ENCODE measurements at places on chromosomes 5 and 9.

- DNase-seq = no peak
These were observed 41.7 kb downstream of the ITGA2 start for GRCh38 chr5:53030893-53031292.

- no peak for DNase-seq
These were observed 64.0 kb upstream of the TUSC1 start for GRCh38 chr9:25742256-25742655.

- no peak for DNase-seq
These were observed 17.1 kb upstream of the IL6ST start for GRCh38 chr5:56011835-56012234.

- DNase-seq = no peak
These were observed 11.1 kb downstream of the STRBP start for GRCh38 chr9:123257276-123257675.

DNA sequence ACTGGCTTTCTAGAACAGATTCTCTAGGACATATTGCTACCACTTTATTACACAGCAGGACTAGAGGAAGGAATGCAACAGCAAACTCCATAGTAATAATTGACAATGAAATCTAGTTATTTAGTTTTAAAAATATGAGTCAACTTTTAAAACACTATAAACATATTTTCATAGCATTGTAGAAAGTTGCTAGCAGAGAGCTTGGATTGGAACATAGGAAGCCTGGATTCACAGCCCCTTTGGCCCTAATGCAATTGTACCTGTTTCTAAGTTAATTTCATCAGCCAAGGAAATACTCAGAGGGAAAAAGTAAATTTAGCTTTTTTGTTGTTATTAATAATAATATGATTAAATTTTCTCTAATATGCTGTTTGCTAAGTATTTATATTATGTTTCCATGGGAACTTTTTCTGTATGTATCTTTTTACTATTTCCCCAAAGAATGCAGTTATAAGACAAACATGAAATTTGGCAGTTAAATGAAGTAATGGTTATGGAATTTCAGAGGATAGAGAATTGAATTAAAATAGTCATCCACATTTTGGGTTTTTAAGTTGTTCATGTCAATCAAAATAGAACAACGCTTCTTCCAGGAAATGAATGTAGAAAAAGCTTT, 45.6 kb downstream of the VCAN start:
- DNase-seq = no peak

DNA sequence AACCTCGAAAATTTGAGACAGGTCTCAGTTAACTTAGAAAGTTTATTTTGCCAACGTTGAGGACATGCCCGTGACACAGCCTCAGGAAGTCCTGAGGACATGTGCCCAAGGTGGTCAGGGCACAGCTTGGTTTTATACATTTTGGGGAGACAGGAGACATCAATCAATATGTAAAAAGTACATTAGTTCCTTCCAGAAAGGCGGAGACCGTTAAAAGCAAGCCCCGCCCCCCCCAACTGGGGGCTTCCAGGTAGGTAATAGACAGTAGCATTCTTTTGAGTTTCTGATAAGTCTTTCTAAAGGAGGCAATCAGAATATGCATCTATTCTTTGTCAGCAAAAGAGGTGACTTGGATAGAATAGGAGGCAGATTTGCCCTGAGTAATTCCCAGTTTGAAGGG, 599 bp upstream of the MOCS2 start:
- DNase-seq = no peak

- no peak for DNase-seq
These were observed 43.9 kb downstream of the MAPKAP1 start for GRCh38 chr9:125663127-125663526.

DNA sequence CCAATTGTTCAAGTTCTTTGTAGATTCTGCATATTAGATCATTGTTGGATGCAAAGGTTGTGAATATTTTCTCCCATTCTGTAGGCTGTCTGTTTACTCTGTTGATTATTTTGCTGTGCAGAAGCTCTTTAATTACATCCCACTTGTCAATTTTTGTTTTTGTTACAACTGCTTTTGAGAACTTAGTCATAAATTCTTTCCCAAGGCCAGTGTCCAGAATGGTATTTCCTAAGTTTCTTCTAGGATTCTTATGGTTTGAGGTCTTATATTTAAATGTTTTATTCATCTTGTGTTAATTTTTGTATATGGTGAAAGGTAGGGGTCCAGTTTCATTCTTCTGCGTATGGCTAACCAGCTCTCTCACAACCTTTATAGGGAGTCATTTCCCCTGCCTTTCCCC, 116.5 kb downstream of the CPLANE1 start:
- no peak for DNase-seq

- no peak for DNase-seq
These were observed 419.8 kb downstream of the CETN3 start for GRCh38 chr5:89989776-89990175.

DNA sequence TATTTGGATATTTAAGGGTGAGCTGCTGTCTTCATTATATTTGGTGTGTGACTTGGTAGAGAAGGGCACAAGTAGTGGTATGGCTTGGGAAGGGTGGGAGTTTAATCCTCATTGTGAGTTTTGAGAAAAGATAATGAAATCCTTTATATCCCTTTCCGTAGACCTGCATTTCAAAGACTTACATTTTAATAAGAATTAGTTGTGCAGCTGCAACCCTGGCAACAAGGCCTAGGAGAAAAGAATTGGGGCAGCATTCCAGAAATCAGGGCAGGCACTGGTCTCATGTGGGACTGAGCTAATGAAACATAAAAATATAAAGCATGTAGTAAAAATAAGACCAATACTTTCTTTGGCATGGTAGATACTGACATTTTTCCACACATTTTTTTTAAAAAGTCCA, 60.5 kb downstream of the CDC42SE2 start:
- DNase-seq = no peak

DNA sequence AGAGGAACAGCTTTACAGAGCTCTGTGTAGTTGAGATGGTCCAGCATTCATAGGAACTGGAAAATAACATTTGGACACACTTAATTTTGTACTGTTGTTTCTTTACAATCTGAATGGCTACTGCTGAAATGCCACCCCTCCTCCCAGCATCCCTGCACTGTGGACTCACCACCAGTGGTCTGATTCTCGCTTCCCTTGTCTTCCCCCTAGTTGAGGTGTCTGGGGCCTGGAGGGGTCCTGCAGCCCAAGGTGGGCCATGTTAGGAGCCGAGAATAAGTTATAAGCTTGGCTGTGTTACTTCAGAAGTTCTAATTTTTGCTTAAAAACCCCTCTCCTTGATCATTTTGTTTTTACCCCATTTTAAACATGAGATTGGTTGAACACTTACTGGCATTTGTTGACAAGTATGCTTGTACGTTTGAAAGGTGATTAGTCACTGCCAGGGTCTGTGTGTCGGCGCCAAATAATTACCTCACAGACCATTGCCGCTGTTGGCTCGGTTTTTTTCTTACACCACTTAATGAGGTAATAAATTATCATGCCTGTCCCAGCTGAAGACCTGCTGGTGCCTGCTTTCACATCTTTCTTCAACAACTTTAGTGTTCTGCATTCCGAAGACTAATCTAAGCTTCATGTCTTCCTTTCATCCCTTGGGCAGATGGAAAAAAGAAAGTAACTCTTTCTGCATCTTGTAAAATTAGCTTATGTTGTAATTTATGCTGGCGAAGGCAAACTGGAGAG, 65.8 kb downstream of the MCCC2 start:
- DNase-seq = no peak

DNA sequence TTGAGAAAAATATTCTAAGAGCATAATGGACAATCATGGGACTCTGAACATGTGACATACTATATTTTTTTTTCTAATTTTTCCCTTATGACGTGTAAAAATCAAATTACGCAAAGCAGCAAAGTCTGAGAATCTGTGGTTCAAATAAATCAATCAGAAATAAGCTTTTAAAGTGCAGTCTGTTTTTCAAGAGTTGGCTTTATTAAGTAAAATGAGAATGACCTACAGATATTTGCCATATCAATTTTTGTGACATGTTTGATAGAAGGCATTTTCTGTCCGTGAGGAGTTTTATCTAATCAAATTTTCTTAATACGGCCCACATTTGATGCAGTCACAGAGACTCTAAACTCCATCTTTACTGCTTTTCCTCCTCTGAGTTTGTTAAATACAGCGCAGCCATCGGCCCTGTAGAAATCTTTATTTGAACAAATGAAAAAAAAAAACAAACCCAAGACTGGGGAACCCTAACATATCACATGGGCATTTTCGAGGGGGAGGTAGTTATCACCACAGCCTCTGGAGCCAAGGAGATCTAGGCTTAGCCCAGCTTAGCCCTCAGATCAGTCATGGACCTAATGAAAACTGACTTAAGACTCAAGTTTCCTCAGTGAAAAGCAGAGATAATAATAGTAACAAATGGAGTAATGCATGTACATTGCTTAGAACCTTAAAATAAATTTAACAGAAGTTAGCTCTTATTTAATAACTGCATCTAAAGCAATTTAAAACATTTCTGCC, 263.6 kb upstream of the C9orf72 start:
- DNase-seq = no peak

- no peak for DNase-seq
These were observed 7.1 kb upstream of the EGFL7 start for GRCh38 chr9:136655536-136656182.

DNA sequence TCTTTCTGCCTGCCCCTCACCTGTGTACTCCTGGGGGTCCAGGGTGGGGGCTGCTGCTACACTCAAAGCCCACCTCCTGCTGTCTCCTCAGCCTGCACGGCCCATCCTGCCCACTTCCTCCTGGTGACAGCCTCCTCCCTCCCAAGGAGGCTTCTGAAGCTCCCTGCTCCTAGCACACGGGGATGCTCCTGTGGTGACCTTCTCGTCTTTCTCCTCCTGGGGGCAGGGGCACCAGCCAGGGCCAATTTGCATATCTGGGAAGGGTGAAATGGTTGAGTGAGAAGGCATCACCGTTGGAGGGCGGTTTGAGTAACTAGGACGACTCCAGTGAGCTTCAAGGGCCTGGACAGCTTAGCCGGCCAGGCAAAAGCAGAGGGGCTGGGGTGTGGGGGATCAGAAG, 51.9 kb upstream of the COL5A1 start:
- peak; percentile 49 for DNase-seq

- no peak for DNase-seq
These were observed 50.4 kb downstream of the MAST4 start for GRCh38 chr5:66646570-66646969.

DNA sequence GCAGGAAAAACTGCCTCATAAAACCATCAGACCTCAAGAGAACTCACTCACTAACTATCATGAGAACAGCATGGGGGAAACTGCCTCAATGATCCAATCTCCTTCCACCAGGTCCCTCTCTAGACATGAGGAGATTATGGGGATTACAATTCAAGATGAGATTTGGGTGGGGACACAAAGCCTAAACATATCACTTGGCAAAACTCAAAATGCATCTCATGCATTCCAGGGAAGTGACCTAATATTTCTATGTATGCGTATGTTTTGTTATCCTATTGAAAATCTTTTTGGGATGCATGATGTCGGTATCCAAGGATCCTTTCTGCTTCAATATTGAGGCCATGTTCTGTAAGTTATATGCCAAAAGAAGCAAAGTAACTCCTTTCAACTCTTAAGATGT, 174.0 kb downstream of the PLK2 start:
- DNase-seq = no peak

- no peak for DNase-seq
These were observed 3.0 kb downstream of the CLPTM1L start for GRCh38 chr5:1341863-1342262.

DNA sequence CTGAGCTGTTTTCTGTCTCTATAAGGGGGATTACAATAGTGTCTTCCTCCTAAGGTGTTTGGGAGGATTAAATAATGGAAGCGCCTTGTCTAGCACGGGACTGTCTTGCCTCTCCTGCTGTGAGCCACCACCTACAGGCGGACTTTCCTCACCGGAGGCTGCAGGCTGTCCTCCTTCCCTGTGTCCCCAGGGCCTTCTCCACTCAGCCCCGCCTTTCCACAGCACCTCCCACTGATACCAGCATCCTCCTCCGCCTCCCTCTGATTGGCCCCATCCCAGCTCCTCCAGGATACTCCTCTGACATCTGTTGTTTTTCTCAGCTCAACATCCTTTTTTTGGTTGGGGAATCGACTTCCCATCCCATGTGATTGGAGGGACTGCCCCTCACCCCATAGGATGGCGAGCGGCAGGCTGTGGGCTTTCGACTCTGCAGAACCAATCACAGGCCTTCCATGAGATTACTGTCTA, 851 bp upstream of the ZDHHC12 start:
- DNase-seq = no peak

- no peak for DNase-seq
These were observed 33.6 kb upstream of the PITX1 start for GRCh38 chr5:135067587-135067986.

DNA sequence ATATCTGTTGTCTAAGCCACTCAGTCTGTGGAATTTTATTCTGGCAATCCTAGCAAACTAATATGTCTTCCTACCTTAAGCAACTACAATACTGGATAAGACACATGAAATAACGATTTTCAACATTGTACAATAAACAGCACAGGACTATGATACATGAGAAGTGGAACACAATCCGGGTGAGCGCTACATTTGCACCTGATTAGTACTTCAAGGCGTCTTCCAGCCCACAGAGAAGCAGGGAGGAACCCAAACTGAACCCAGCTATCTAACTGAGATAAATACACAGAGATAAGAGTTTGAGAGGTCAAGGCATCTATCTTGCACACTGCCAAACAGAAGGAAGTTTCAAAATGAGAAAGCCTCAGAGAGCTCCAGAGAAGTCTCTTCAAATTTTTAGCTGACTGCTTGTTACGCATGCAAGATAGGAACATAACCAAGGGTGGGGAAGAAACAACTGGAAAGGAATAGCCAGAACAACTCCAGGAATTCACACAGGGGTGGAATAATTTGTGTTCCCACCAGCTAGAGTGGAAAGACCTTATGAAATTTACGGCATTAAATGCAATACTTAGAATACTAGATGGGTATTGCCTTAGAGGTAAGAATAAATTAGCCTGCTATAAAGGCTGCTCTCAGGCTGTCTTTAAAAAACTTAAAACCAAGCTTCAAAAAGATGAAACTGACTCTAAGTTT, 481.8 kb downstream of the MTRR start:
- no peak for DNase-seq

GRCh38 chr9:8019636-8020035, 220.1 kb upstream of the DMAC1 start:
- no peak for DNase-seq

DNA sequence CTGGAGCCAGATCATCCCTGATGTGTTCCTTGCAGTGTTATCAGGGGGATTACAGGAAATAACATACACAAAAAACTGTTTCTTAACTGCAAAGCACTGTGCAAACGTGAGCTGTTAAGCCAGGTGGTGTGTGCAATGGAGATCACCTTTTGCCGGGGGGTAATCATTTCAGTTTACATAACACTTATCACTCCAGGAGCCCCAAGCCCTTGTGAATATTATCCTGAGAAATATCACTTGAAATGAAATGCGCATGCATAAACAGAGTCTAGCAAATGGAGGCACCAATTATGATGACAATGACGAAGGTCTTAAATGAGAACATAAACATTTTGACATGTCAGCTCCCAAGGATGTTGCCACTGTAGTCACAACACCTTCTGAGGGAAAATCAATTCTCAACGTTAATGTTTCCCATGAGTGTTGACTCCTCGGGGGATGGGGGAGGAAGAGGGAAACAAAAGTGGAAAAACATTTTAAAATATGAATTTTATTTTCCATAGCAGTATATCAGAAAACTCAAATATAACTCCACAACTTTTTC, 54.5 kb upstream of the RAD23B start:
- no peak for DNase-seq

All from left forelimb (tissue), 1 donor.